ENCODE measurements at places on chromosomes 11 and 22. TPM values are rescaled to one million over a fixed set of nuclear protein-coding genes. Genes with fewer than 3 reads are reported as not detected.

The TUB gene
- total RNA-seq: 20.4 TPM

The C11orf98 gene
- total RNA-seq: 20.1 TPM

The PGM2L1 gene
- 6.0 TPM for total RNA-seq

The HIKESHI gene
- 32.9 TPM for total RNA-seq

The TST gene
- total RNA-seq: 46.2 TPM

The SIAE gene
- 12.0 TPM for total RNA-seq

The OR4D6 gene
- total RNA-seq: not detected

The RASGRP2 gene
- 14.9 TPM for total RNA-seq

The GUCY1A2 gene
- total RNA-seq: 8.2 TPM

The ZBTB16 gene
- 31.9 TPM for total RNA-seq

The SCN2B gene
- total RNA-seq: 3.2 TPM

The OR10A2 gene
- total RNA-seq: not detected

The TSPAN32 gene
- 7.0 TPM for total RNA-seq

The OR8I2 gene
- total RNA-seq: not detected

The SERHL2 gene
- 2.7 TPM for total RNA-seq

The KRTAP5-8 gene
- total RNA-seq: 1.1 TPM

The KIF18A gene
- total RNA-seq: 8.8 TPM

The DERL3 gene
- 2.9 TPM for total RNA-seq

The SCT gene
- 7.6 TPM for total RNA-seq

The MUC5AC gene
- total RNA-seq: 0.18 TPM

The CD3D gene
- total RNA-seq: 1.4 TPM

The MUC2 gene
- total RNA-seq: under 0.01 TPM

The OR5AK2 gene
- not detected for total RNA-seq

The TUBA8 gene
- 8.2 TPM for total RNA-seq

The APBB1 gene
- total RNA-seq: 61.8 TPM

The C11orf87 gene
- 0.29 TPM for total RNA-seq

The CRYBB2 gene
- total RNA-seq: not detected

The ZNF214 gene
- total RNA-seq: 7.0 TPM

The CCDC15 gene
- total RNA-seq: 3.5 TPM

The CELSR1 gene
- 32.1 TPM for total RNA-seq
